Activated CD4-positive, alpha-beta T cell treated with anti-CD3 and anti-CD28 coated beads, Interleukin-2, amount 50 U/mL, for 16 hours (primary cell): ENCODE measurements at places on chromosomes 7 and 10.

DNA sequence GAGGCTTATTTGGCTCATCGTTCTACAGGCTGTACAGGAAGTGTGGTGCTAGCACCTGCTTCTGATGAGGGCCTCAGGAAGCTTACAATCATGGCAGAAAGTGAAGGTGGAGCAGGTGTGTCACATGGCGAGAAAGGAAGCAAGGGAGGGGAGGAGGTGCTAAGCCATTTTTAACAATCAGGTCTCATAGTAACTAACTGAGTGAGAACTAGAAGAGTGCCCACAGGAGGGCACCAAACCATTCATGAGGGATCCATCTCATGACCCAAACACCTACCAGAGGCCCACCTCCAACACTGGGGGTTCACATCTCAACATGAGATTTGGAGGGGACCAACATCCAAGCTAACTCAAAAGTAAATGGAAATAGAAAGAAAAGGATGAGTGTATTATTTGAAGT is 78.1 kb downstream of the CXCL12 start:
- no peak for DNase-seq

- DNase-seq: no peak
Measured at GRCh38 chr10:3681642-3682554, 103.1 kb downstream of the KLF6 start.

- no peak for DNase-seq
Measured at GRCh38 chr10:24305551-24306506, 96.9 kb downstream of the KIAA1217 start.

DNA sequence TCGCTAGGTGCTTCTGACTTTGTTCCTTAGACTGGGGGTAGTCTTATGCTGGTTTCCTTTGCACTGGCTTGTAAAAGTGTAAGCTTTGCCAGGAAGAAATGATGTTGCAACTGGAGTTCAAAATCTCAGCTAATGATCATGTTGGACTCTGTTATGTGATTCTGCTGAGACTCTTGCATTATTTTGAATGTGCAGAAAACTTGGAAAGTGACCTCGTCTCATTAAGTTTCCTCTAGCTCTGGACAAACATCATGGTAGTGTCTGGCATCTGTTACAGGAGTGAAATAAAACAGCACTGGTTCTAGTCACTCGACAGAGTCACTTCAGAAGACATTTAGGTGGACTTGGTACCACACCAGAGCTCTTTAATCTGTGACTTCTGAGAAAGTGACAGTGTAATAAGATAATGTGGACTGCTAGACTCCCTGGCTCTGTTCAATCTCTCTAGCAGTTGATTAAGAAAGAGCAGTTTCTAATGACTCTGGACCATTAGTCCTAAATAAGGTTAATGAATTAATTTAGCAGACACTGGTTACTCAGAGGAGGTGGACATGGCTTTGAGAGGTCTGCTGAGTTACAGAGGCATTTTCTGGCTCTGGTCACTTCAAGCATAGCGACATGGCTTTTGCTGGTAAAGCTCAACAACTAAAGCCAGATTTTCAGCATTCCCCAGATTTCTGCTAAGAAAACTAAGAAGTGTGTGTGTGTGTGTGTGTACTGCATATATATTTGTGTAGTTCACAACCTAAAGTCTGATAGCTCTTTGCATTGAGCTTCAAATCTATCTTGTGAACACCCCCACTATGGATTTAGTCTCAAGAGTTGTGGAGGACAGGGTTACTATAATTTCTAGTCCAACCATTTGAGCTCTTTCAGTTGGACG is 2.0 kb downstream of the NRP1 start:
- no peak for DNase-seq

- peak; percentile 47 for DNase-seq
Measured at GRCh38 chr7:2645274-2645868, 13.6 kb downstream of the TTYH3 start.

- DNase-seq: no peak
Measured at GRCh38 chr10:131271966-131272365, 39.6 kb downstream of the TCERG1L start.

DNA sequence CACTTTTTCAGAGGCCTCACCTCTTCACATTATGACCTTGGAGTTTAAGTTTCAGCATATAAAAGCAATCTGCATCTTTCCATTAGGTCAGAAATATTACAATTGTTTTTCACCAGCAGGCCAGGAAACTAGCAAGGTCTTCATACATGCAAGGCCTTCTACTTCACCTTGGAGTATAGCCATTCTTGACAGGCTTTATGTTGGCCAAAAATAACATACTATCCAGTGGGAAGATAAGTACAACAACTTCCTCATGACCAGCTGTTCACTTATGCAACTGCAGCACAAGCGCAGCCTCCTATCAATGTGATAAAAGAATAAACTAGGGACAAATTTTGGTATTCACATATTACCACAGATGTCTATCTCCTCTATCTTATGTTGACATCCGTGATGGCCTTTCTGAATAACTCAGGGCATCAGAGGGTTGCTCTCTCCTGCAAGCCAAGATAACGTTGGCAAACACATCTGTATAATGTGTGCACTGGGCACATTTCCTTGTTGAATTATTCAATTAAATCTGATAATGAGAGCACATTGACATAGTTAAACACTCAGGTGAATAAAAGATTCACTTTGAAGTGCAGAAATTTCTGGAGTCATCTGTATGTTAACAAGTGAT is 239.8 kb downstream of the FZD1 start:
- DNase-seq: no peak

GRCh38 chr10:53997953-53998352 is 803.1 kb downstream of the PCDH15 start:
- DNase-seq: no peak

DNA sequence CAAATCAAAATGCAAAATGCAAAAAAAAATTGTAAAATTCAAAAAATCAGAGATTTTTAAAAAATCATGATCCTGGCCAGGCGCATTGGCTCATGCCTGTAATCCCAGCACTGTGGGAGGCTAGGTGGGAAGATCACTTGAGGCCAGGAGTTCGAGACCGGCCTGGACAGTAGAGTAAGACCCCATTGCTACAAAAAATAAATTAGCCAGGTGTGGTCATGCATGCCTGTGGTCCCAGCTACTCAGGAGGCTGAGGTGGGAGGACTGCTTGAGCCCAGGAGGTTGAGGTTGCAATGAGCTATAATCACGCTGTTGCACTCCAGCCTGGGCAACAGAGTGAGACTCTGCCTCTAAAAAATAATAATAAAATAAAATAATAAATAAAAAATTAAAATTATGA is 155.8 kb upstream of the TCF7L2 start:
- DNase-seq: no peak

- no peak for DNase-seq
Measured at GRCh38 chr7:16970732-16971482, 89.1 kb upstream of the AGR3 start.

DNA sequence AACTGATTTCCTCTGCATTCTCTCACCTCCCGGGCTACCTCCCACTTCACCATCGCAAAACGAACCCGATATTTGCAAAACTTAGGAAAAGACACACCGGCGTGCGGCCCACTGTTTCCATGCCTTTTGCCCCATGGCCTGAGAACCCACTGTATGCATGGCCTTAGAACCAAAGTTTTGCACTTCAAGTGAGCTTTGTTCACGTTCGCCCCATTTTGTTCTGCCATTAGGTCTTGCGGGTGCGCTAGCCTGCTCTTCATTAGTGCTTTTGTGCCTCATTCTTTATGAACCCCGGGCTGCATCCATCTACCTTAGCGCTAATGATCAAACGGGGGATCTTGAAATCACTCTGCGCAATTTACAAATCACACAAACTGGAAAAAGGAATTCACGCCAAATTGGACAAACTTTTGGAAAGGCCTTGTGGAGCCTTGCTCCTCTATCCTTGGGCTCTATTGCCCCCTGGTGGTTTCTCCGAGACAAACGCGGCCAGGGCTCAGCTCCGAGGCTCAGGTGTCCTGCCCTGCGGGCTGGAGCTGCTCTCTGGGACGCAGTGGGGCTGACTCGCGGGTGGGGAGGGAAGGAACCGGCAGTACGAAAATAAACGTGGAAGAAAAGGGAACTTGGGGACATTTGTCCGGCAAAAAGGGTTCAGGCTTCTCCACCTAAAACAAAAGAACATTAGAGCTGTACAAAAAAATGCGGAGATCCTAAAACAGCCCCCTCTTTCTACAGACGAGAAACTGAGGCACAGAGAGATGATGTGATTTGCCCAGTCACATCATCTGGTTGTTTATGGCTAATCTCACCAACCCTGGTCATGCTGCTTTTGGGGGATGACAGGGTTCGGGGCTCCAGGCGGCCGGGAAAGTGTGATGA is 300.4 kb upstream of the NFE2L3 start:
- DNase-seq: peak; percentile 84

- DNase-seq: no peak
Measured at GRCh38 chr10:19577381-19577780, 238.9 kb upstream of the PLXDC2 start.

GRCh38 chr7:142868986-142869415 is 14.1 kb downstream of the EPHB6 start:
- DNase-seq: no peak

DNA sequence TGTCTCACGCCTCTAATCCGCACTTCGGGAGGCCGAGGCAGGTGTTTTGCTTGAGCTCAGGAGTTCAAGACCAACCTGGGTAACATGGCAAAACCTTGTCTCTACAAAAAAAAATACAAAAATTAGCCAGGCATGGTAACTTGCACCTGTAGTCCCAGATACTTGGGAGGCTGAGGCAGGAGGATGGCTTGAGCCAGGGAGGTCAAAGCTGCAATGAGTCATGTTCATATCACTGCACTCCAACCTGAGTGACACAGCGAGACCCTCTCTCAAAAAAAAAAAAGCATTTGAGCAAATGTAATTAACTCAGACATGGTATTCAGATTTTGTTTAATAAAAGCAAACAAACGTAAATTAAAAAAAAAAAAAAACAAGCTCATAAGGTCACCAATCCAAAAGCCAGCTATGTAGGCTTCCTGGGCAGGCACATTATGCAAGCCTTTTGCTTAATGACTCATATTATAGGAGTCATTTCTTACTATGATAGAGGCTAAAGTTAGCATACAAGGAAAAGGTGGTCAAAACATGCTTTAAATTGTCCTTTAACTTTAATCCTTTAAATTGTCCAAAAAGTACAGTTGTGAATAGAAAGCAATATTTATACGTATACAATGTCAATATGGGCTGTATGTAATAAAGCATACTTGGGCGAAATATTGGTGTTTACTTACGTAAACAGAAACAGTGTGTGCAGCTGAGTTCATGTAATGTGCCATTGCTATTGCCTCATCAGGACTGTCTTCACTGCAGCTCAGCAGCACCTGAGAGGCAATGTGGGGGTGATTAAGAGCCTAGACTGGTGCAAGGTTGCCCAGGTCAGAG is 13.0 kb downstream of the AKR1D1 start:
- DNase-seq: no peak

GRCh38 chr7:74092964-74093471 is 9.4 kb downstream of the LIMK1 start:
- no peak for DNase-seq

GRCh38 chr7:129655811-129656210 is 44.3 kb downstream of the NRF1 start:
- no peak for DNase-seq

DNA sequence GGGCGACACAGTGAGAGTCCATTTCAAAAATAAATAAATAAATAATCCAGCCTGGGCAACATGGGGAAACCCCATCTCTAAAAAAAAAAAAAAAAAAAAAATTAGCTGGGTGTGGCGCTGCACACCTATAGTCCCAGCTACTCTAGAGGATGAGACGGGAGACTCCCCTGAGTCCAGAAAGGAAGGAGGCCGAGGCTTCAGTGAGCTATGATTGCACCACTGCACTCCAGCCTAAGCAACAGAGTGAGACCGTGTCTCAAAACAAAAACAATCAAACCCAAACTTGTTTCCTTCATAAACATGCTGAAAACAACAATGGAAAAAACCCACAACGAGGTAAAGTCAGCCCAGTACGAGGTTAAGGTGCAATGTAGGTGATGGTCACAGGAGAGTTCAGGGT is 1.2 kb downstream of the COX19 start:
- no peak for DNase-seq

GRCh38 chr10:88966797-88967196 is 14.2 kb upstream of the ACTA2 start:
- DNase-seq: no peak

GRCh38 chr10:49205206-49205605 is 17.0 kb upstream of the TMEM273 start:
- DNase-seq: no peak

DNA sequence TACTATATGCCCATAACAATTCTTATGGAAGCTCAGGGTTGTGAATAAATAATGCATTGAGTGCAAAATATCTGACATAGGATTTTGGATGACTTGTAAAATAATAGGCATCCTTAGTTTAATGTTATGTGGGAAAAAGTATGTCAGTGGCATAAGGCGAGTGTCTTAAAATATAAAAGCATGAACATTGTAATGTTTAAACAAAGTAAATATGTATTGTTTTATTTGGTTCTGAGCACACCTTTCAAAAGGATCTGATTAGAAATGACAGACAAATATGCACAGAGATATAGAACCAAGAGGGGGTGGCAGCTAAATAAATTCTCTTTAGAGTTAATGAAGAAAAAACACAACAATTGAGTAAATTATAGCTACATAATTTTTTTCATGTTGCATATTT is 51.3 kb upstream of the FOXP2 start:
- no peak for DNase-seq

- DNase-seq: no peak
Measured at GRCh38 chr7:51456-52068, 140.8 kb upstream of the FAM20C start.

- DNase-seq: no peak
Measured at GRCh38 chr10:112552593-112553110, 105.6 kb downstream of the VTI1A start.

- peak; percentile 74 for DNase-seq
Measured at GRCh38 chr10:58531084-58531695, 18.5 kb downstream of the BICC1 start.

DNA sequence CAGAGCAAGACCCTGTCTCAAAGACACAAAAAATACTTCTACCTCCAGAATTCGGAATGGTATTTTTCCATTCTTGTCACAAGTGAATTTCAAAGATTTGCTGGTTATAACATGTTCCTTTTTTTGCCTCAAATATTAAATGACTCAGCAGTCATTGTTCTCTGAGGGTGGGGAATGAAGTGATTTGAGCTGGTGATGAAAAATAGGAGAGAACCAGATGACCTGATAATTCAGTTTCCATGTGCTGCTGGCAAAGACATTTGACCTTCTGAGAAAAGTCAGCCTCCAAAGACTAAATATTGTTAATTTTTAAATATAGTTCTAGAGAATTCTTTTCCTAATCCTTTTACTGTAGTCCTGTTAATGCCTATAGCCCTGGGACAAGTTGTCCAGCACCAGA is 78.9 kb downstream of the CACNB2 start:
- DNase-seq: no peak

DNA sequence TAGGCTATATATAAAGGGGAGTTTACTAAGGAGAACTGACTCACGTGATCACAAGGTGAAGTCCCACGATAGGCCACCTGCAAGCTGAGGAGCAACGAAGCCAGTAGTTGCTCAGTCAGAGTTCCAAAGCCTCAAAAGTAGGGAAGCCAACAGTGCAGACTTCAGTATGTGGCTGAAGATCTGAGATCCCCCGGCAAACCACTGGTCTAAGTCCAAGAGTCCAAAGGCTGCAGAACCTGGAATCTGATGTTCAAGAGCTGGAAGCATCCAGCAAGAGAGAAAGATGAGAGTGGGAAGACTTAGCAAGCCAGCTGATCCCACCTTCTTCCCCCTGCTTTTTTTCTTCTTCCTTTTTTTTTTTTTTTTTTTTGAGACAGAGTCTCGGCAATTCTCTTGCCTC is 27.0 kb upstream of the GSDME start:
- DNase-seq: no peak
